ENCODE measurements at places on chromosomes 12 and 14. TPM values are rescaled to one million over a fixed set of nuclear protein-coding genes. Genes with fewer than 3 reads are reported as not detected.

SLC22A17 gene
- total RNA-seq = 23.2 TPM

RD3L gene
- not detected for total RNA-seq

CFAP251 gene
- total RNA-seq = 0.09 TPM

RIMKLB gene
- 12.7 TPM for total RNA-seq
